ENCODE measurements at places on chromosomes 4 and X. TPM values are rescaled to one million over a fixed set of nuclear protein-coding genes. Genes with fewer than 3 reads are reported as not detected.

- H3K4me3 ChIP-seq: no peak overlapping the region
- no peaks in the 10 kb centered on the region for H3K4me1 ChIP-seq
- H3K27ac ChIP-seq: no peak overlapping the region
- no peaks in the 10 kb centered on the region for H3K36me3 ChIP-seq
Observed at GRCh38 chrX:110396735-110397134, 38.1 kb downstream of the RTL9 start.

Gene SUPT20HL1
- total RNA-seq: not detected

- H3K4me3 ChIP-seq: no peak overlapping the region
- no peak overlapping the region for H3K27ac ChIP-seq
- no peaks in the 10 kb centered on the region for H3K27me3 ChIP-seq
Observed at GRCh38 chr4:134628066-134628465, 426.5 kb upstream of the PABPC4L start.

DNA sequence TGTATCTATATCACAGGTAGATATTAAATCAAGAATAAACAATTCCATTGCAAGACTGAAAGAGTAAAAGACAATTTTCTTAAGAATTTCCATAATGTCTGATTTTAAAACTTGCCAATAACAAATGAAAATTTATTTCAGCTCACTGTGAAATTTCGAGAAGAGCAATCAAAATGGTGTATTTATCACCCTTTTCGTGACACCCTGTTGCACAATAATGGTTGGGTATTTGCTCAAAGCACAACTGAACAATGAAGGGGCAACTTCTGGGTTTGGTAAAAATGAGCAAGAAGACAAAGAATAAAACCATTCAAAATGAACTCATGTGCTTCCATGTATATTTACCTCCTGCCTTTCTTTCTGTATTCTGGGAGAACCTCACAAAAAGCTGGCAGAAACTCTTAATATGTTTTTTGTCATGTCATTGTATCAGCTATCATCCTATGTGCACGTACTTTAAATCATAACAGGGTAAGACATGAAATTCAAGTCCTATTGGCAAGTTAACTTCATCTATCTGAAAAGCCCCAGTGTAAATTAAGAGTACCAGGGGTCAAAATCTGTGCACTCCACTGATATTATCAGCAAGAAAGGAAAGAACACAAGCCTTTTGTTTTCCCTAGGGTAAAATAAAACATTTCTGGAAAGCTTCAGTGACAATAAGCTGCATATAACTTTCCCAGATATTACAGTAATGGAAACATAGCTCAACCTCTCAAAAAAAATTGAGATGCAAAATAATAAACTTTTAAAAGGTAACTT is 126.9 kb upstream of the CBR4 start:
- H3K4me3 ChIP-seq: no peak overlapping the region
- H3K27me3 ChIP-seq: peaks cover 34% of the 10 kb centered on the region
- no peak overlapping the region for H3K27ac ChIP-seq

DNA sequence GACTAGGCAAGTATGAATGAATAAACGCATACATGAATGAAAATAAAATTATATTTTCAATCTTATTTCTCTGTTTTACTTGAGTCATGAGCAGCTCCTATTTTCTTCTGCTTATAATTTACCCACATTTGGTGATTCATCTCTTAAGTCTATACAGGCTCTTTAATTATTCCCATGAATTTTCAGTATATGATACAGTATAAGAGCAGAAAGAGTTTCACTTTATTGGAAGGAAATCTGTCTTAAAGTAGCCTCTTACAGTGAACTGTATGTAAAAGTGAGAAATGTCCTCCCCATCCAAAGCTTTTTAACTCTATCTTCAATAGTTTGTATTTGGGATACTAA is 50.8 kb downstream of the TMEM165 start:
- H3K4me1 ChIP-seq: peaks cover 6% of the 10 kb centered on the region
- no peaks in the 10 kb centered on the region for H3K27me3 ChIP-seq
- H3K36me3 ChIP-seq: peaks cover 7% of the 10 kb centered on the region
- no peak overlapping the region for H3K27ac ChIP-seq
- no peak overlapping the region for H3K4me3 ChIP-seq
- no peak for DNase-seq

DNA sequence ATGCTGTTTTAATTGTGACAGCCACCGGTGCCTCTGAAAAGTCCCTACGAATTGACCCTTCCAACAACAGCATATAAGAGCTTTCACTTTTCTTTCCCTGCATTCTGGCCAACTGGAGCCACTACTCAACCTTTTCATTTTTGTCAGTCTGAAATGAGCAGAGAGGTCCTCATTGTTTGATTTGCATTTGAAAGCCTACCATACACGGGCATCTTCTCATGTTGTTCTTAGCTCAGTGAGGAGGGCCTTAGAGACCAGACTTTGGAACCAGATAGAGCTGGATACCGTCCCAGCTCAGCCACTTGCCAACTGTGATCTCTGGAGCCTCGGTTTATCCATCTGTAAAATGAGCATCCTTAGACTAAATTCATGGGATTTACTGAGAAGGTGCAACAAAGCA is 16.9 kb upstream of the TMSB4X start:
- DNase-seq: no peak
- H3K27ac ChIP-seq: peak overlapping the region; percentile 97
- H3K4me1 ChIP-seq: peaks cover 36% of the 10 kb centered on the region

- no peak overlapping the region for H3K4me3 ChIP-seq
- no peaks in the 10 kb centered on the region for H3K27me3 ChIP-seq
- H3K36me3 ChIP-seq: no peaks in the 10 kb centered on the region
- peak overlapping the region; percentile 83 for H3K27ac ChIP-seq
Observed at GRCh38 chr4:1233641-1234308, 15.2 kb downstream of the CTBP1 start.

DNA sequence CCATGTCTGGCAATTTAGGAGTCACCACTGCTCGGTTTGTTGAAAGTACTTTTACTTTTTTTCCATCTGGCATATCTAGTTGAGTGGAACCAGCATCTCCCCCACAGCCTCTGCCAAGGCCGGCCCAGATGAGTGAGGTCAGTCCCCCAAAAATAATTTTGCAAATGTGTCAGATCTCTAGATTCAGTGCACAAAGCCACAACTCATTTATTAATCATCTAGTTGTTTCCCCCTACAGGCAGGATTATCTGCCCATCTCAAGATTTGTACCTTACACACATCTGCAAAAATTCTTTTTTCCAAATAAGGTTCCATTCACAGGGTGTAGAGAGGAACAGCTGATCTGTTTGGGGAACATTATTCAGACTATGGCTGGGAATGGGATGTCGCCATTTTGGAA is 174.0 kb upstream of the MXRA5 start:
- no peak overlapping the region for H3K27ac ChIP-seq
- H3K27me3 ChIP-seq: no peaks in the 10 kb centered on the region
- no peaks in the 10 kb centered on the region for H3K4me1 ChIP-seq
- no peak overlapping the region for H3K4me3 ChIP-seq
- no peaks in the 10 kb centered on the region for H3K36me3 ChIP-seq
- no peak for DNase-seq

DNA sequence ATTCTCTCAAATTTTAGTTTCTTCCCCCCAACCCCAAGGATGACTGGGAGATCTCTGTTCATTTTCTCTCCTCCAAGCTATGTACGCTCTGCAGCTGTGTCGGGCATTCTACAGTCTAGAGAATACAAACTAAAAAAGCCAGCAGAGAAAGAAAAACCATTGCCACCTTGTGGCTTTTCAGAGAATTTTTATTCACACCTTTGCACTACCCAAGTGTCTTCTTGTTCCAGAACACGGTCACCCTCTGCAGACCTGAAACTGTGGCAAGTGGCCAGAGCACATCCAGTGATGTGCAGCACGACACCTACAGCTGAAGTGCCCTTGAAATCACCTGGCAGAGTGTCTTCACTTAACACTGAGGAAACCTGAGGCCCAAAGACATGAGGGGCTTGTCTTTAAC is 68.6 kb downstream of the CHST7 start:
- H3K4me3 ChIP-seq: no peak overlapping the region
- H3K27me3 ChIP-seq: no peaks in the 10 kb centered on the region
- H3K4me1 ChIP-seq: no peaks in the 10 kb centered on the region

DNA sequence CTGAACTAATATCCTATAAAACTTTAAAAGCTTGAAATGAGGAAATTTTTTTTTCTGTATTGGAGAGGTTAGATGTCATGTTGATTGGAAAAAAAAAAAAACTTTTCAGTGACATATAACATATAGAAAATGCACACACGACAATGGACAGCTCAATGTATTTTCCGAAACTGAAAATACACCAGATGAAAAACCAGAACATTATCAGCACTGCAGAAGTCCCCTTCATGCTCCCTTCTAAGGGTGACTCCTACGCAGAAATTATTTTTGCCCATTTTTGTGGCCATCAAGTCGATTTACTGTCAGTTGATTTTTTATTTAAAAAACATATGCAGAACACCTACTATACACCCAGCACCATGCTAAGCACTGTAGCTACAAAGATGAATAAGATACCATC is 148.3 kb downstream of the APBB2 start:
- no peak overlapping the region for H3K4me3 ChIP-seq
- no peaks in the 10 kb centered on the region for H3K4me1 ChIP-seq
- no peaks in the 10 kb centered on the region for H3K27me3 ChIP-seq
- no peak overlapping the region for H3K27ac ChIP-seq
- no peaks in the 10 kb centered on the region for H3K36me3 ChIP-seq

- no peak overlapping the region for H3K27ac ChIP-seq
- no peak overlapping the region for H3K4me3 ChIP-seq
- DNase-seq: no peak
- peaks cover 2% of the 10 kb centered on the region for H3K4me1 ChIP-seq
- peaks cover 32% of the 10 kb centered on the region for H3K27me3 ChIP-seq
Observed at GRCh38 chr4:139797287-139797686, 131.7 kb downstream of the MGST2 start.

- no peaks in the 10 kb centered on the region for H3K36me3 ChIP-seq
- no peaks in the 10 kb centered on the region for H3K27me3 ChIP-seq
- no peak overlapping the region for H3K27ac ChIP-seq
Observed at GRCh38 chr4:52231526-52231925, 180.4 kb downstream of the SPATA18 start.

Gene SOX3
- total RNA-seq: not detected

DNA sequence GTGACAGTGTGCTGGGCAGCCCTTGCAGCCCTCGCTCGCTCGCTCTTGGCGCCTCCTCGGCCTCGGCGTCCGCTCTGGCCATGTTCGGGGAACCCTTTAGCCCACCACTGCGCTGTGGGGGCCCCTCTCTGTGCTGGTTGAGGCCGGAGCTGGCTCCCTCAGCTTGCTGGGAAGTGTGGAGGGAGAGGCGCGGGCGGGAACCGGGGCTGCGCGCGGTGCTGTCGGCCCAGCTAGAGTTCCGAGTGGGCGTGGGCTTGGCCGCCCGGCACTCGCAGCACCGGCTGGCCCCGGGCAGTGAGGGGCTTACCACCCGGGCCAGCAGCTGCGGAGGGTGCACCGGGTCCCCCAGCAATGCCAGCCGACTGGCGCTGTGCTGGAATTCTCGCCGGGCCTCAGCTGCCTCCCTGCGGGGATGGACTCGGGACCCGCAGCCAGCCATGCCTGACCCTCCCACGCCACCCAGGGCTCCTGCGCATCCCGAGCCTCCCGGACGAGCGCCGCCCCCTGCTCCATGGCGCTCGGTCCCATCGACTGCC is 770.1 kb upstream of the GALNTL6 start:
- H3K27me3 ChIP-seq: no peaks in the 10 kb centered on the region
- H3K4me1 ChIP-seq: no peaks in the 10 kb centered on the region
- H3K27ac ChIP-seq: no peak overlapping the region
- H3K36me3 ChIP-seq: no peaks in the 10 kb centered on the region
- no peak for DNase-seq

- no peaks in the 10 kb centered on the region for H3K36me3 ChIP-seq
- H3K4me3 ChIP-seq: no peak overlapping the region
- H3K27ac ChIP-seq: no peak overlapping the region
- H3K27me3 ChIP-seq: peaks cover 47% of the 10 kb centered on the region
Observed at GRCh38 chr4:129377131-129377845, 281.3 kb downstream of the C4orf33 start.

GRCh38 chr4:141121101-141121500 is 12.2 kb downstream of the RNF150 start:
- no peaks in the 10 kb centered on the region for H3K4me1 ChIP-seq
- no peak overlapping the region for H3K27ac ChIP-seq
- no peak overlapping the region for H3K4me3 ChIP-seq
- H3K27me3 ChIP-seq: peaks cover 9% of the 10 kb centered on the region

Gene ENPP6
- total RNA-seq: not detected

Gene MAGEA1
- total RNA-seq: not detected

DNA sequence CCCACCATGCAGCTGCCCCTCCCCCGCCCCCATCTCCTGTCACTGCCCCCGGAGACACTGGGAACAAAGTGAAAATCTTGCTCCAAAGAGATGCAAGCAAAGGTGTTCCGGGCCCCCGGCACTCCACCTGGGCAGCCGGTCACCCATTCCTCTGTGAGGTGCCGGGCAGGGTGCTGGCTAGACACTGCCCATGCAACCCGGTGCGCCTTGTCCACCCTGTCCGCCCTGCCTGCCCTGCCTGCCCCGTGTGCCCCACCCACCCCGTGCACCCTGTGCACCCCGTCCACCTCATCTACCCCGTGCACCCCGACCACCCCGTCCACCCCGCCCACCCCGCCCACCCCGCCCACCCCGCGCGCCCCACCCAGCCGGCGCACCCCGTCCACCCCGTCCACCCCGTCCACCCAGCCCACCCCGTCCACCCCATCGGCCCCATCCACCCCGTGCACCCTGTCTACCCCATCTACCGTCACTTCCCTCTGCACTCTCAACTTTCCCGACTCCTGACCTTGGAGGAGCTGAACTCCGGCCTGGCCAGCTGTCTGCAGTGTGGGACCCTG is 31.9 kb upstream of the FGFR3 start:
- no peak overlapping the region for H3K4me3 ChIP-seq
- peaks cover 5% of the 10 kb centered on the region for H3K4me1 ChIP-seq
- H3K36me3 ChIP-seq: no peaks in the 10 kb centered on the region
- no peak for DNase-seq

- H3K4me1 ChIP-seq: peaks cover 30% of the 10 kb centered on the region
- no peak overlapping the region for H3K27ac ChIP-seq
- no peaks in the 10 kb centered on the region for H3K36me3 ChIP-seq
- H3K4me3 ChIP-seq: no peak overlapping the region
- H3K27me3 ChIP-seq: no peaks in the 10 kb centered on the region
- DNase-seq: no peak
Observed at GRCh38 chr4:87032884-87033533, 98.2 kb downstream of the AFF1 start.

DNA sequence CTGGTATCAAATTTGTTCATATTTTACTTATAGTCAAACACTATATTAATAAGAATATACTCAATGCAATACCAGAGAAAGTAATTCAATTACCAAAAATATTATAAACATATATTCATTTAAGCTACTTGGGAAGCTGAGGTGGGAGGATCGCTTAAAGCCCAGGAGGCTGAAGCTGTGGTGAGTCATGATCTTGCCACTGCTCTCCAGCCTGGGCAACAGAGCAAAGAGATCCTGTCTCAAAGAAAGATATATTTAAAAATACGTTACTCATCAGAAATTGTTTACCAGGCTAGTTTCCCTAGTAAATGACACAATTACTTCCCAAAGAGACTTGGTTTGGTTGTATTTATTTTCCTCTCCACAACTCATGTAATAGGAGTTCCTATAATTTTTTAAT is 433.6 kb downstream of the GASK1B start:
- no peak overlapping the region for H3K27ac ChIP-seq
- no peaks in the 10 kb centered on the region for H3K4me1 ChIP-seq
- no peak for DNase-seq
- H3K36me3 ChIP-seq: no peaks in the 10 kb centered on the region
- H3K4me3 ChIP-seq: no peak overlapping the region
- no peaks in the 10 kb centered on the region for H3K27me3 ChIP-seq

- no peak overlapping the region for H3K4me3 ChIP-seq
- no peak overlapping the region for H3K27ac ChIP-seq
- H3K36me3 ChIP-seq: no peaks in the 10 kb centered on the region
- no peaks in the 10 kb centered on the region for H3K4me1 ChIP-seq
- DNase-seq: no peak
- H3K27me3 ChIP-seq: no peaks in the 10 kb centered on the region
Observed at GRCh38 chrX:94908171-94908570, 1234.2 kb downstream of the FAM133A start.
